ENCODE measurements at places on chromosomes 1 and 21.

DNA sequence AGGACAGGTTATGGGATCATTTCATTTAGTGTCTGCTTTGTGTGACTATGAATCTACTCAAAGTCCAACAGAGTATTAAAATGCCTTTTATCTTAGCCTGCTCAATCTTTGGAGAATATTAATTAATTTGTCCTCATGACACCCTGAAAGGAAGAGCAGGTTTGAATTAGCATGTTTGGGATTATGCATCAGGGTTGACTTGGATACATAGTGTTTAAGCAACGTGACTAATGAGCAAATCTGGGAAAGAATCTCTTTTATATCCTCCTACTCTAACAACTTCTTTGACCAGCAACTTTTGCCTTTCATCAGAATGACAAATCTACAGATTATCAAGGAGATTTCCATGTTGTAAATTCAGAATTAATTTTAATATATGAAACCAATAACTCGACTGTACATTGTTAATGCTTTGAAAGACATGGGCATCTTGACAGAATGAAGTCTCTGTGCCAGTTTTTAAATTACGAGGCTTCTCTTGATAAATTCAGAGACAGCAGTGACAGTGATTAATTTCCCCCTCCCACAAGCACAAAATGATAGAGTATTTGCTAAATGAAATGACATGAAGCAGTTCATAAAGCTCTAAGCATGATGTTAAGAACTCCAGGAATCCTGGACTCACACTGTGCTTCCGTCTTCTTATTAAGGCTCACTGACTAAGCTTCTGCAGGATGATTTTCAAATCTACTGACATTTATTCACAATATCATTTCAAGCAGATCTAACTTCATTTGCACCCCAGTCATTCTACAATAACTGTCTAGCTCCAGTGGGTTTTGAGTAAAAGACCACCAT lies 156.5 kb downstream of the PCNX2 start:
- DNase-seq = no peak

DNA sequence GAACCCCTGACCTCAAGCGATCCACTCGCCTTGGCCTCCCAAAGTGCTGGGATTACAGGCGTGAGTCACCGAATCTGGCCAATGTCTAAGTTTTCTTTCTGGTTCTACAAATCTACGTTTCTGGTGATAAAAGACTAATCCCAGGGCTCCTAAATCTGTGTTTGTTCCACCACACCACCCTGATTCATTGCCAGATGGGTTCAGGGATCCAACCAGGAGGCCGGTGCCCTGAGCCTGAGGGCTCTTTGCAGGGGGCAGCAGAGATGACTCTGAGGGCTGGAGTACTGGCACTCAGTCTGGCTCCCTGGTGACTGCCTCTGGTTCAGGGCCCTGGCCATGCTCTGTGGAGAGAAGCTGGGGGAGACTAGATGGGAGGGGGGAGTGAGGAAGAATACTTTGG lies 10.5 kb upstream of the OPRD1 start:
- no peak for DNase-seq

GRCh38 chr1:151593730-151594129 lies 18.1 kb upstream of the SNX27 start:
- no peak for DNase-seq

DNA sequence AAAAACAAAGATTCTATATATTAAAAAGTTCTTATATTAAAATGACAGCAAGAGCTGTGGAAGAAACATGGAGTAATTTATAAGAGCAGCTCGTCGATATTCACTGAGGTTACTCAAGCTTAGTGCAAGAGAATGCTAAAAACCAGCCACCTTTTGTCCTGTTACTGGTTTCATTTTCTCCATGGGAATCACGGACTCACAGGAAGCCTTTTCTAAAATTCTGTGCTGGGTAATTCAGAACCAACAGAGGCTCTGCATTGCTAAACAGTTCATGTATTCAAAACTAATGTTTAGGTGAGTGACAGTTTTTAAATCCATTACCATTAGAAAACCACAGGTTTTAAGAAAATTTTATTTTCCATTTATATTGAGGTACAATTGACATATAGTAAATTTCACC lies 147.8 kb upstream of the MAP1LC3C start:
- no peak for DNase-seq

- no peak for DNase-seq
These were observed 8.1 kb upstream of the ACKR1 start for GRCh38 chr1:159196543-159196942.

DNA sequence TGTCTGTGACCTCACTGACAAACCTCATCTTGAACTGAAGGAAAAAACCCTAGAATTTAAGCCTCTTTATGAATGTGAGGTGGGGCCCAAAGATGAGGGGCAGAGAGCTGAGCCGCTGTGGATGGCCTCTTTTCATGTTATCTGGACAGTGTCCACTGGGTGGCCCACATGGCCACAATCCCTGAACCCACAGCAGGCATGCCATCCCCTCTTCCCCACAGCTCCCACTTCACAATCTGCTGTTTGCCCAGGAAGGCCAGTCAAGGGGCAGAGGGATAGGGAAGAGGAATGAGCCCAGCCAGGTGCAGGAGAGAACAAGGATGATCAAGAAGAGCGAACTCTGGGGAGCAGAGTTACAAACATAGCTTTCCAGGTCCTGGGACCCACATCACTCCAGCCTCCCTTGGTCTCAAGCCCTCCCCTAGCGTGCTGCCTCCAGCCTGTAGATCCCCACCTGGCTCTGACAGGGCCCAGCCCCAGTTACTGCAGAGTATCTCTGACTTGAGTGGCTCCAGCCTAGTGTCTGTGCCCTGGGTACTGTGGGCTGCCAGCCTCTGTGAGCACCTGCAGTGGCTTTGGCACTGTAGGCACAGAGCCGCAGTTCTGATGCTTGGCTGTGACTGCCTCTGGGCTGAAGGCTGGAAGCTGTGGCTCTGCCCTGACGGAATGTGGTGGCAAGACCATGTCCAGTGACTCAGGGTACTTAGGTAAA lies 1.9 kb upstream of the SLFNL1 start:
- no peak for DNase-seq

DNA sequence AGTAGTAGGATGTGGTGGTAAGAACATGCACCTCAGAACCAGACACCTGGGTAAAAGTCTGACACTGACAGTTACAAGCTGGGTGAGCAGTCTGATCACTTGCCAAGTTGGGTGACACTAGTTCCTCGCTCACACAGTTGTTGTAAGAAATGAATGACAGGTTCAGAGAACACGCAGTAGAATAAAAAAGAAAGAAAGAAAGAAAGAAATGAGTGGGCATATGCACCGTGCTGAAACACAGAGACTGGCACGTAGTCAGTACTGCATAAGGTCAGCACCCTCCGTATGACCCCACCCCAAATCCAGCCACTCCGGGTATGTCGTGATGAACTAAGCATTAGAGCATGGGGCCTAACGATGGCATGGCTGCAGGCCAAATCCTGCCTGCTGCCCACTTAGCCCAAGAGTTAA lies 90.6 kb downstream of the GLUL start:
- DNase-seq = no peak

DNA sequence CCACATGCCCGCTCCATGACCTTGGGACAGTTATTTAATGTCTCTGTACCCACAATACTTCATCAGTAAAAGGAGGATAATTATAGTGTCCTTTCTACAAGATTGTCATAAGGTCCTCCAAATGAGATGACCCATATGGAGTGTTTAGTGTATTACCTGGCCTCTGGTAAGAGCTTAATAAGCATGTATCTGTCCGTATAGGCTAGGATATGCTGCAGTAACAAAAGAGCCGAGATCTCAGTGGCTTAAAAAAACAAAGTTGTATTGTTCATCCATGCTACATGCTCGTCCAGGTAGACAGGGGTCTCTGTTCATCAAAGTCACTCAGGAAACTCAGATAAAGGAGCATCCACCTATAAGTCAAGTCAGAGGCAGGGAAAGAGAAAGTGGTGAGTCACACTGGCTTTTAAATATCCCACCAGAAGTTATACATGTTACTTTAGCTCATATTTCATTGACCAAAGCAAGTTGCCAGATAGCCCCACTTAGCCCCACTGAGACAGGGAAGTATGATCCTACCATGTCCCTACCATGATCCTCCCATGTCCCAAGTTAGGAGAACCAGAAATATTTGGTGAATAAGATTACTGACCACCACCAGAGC lies 53.0 kb upstream of the KAZN start:
- DNase-seq = no peak

GRCh38 chr1:65469889-65470340 lies 49.4 kb downstream of the LEPR start:
- DNase-seq = peak; percentile 31

GRCh38 chr1:81142099-81142826 lies 658.5 kb upstream of the ADGRL2 start:
- DNase-seq = no peak

- DNase-seq = peak; percentile 1
These were observed 24.3 kb downstream of the F13B start for GRCh38 chr1:197042676-197043341.

GRCh38 chr1:45979074-45979777 lies 153.2 kb downstream of the PIK3R3 start:
- DNase-seq = peak; percentile 49

DNA sequence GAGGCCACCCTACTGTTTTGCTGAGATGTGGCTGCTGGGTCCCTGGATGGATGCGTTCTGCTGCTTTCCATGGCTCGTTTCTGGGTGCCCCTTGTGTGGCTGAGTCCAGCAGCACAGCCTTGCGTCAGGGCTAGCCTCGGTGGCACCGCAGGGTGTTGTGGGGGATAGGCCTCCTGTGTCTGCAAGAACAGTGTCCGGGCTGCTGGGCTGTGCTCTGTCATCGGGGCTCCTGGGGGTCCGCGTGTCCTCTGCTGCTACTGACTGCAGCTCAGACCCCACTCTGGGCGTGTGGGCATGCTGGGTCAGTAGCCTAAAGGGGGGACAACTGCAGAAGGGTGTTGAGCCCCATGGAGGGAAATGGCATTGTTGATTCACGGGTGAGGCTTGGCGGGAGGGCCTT lies 4.9 kb downstream of the RRP1 start:
- DNase-seq = no peak

GRCh38 chr1:171754353-171754705 lies 12.5 kb upstream of the VAMP4 start:
- DNase-seq = no peak

DNA sequence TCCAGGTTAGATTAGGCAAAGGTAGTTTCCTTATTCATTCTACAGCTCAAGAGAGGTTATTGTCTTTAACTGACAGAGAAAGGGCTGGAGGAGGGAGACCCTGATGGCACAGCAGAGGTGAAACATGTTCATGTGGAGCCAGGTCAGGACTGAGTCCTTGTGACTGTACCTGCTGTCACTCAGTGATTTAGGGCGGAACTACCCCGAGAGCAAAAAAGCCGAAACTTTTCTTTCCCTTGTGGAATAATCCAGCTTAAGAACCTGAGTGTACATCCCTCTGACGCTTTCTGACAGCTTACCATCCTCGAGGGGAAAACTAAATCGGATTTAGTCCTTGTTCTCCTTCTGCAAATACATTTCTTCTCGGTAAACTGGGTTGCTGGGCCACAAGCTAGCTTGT lies 273.2 kb downstream of the BACH1 start:
- no peak for DNase-seq

DNA sequence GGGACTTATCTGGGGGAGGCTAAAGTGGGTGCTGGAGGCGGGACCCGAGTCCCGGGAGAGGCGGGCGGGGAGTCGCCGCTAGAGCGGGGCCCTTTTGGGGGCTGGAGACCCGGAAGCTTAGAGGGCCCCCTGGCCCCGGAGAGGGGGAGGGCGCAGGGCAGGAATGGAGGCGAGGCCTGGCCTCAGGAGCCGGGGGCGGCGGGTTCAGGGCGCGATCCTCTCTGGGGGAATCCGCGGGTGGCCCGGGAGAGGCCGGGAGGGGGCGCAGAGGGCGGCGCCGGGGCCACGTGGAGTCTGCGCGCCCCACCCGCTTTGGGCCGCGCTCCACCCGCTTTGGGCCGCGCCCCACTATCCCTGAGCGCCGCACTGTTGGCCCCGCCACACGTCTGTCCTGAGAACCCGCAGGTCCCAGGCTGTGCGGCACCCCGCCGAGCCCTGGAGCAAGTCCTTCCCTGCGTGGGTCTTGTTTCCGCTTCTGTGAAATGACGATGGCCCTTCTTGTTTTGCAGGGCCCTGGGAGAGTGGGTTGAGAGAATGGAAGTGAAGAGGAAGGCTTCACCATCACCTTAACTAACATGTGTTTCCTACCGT lies 84.4 kb downstream of the NKAIN1 start:
- no peak for DNase-seq

GRCh38 chr1:159884296-159884695 lies 15.7 kb downstream of the CFAP45 start:
- DNase-seq = no peak

GRCh38 chr1:245245021-245245667 lies 90.4 kb downstream of the KIF26B start:
- peak; percentile 20 for DNase-seq

DNA sequence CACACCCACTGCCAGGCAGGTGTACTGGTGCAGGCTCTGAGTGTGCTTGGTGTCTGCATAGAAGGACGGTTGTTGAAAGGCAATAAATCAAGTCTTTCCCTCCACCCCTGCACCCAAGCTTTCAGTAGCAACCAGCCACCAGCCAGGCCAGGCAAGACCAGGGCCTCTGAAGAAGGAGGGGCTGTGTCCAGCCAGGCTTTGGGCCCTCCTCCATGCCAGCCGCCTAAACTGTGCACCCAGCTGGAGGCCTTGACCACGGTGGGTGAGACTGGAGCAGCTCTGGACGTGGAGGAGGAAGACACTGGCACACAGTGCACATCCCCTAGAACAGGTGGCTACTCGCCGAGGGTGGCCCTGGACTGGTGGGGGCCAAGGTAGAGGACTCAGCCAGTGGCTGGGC lies 4.9 kb downstream of the OLIG2 start:
- DNase-seq = no peak

GRCh38 chr1:64539289-64539688 lies 69.4 kb downstream of the CACHD1 start:
- no peak for DNase-seq

DNA sequence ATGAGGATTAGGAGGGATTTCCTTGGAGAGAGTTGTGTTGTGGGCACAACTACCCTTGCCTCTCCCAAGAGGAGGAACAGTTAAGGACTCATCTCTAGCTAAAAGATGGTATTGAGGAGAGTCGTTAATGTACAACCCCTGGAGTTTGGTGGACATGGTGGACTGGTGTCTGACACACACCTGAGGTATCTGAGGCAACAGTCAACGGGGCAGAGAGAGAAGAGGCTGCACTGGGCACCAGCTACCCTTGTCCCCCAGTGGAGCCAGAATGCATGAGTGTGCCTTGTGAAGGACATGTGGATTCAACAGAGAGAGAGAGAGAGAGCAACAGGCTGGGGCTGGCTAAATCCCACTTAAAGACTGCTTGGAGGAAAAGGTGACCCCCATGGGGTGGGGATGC lies 13.0 kb downstream of the RAB7B start:
- no peak for DNase-seq

- DNase-seq = peak; percentile 13
These were observed 40.9 kb downstream of the STX6 start for GRCh38 chr1:180981596-180982387.

- DNase-seq = no peak
These were observed 28.2 kb upstream of the KLHDC7A start for GRCh38 chr1:18452550-18452949.

DNA sequence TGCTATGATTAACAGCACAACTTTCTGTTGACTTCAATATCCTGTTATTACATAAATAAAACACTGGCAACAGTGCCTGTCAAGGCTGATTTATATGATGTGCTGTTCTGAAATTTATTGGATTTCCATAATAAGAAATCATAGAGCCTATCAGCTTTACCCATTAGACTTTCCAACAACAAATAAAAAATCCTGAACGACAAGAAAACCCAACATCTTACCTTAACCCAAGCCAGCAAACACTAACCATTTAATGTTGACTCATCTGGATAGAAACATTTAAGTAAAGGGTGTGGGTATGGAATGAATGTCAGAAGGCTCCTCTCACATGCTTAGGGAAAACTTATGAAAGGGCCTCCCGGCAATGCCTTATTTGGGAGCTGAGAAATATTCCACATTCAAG lies 165.1 kb downstream of the SLC45A1 start:
- no peak for DNase-seq

GRCh38 chr1:247500865-247501264 lies 35.4 kb downstream of the OR2C3 start:
- no peak for DNase-seq
